Stimulated activated CD8-positive, alpha-beta memory T cell treated with anti-CD3 and anti-CD28 coated beads, Interleukin-4, amount 100 ng/mL, for 24 hours (primary cell): ENCODE measurements at places on chromosomes 7 and 10.

- DNase-seq = no peak
Measured at GRCh38 chr10:70494966-70495365, 16.4 kb downstream of the PALD1 start.

DNA sequence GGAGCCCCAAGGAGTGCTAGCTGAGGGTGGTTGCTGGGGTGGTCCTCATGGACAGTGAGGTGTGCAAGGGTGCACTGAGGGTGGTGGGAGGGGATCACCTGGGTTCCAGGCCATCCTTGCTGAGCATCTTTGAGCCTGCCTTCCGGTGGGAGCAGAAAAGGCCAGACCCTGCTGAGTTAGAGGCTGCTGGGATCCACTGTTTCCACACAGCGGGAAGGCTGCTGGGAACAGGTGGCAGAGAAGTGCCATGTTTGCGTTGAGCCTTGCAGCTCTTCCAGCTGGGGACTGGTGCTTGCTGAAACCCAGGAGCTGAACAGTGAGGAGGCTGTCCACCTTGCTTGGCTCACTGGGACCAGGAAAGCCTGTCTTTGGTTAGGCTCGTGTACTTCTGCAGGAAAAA, 34.9 kb downstream of the PRF1 start:
- DNase-seq = no peak

- no peak for DNase-seq
Measured at GRCh38 chr10:23051855-23052331, 43.5 kb upstream of the MSRB2 start.

GRCh38 chr10:21720090-21720489, 186.1 kb downstream of the MLLT10 start:
- no peak for DNase-seq

DNA sequence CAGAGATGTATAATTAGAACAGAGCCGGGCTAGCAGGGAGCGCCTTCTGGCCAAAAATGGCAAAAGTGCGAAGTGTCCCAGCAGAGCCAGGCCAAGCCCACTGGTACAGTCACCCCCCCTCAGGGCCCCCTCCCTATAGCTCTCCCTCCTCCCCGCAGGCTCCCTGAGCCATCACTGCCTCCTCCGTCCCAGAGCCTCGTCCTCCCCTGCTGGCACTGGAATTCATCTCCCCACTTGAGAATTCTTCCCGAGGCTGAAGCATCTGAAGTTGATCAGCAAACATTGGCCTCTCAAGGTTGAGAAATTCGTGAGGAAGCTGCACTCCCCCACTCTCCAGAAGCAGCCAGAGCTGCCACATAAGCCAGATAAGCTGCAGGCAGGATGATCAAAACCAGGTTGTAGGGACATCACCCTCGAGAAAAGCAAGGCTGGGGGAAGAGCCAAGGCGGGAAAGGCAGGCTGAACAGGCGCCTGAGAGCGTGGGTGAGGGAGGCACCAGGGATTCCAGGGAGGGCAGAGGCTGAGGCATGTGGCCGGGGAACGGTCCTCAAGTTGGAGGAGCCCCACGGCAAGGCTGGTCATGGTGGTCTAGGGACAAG, 23.4 kb downstream of the CAMK2G start:
- DNase-seq = no peak

DNA sequence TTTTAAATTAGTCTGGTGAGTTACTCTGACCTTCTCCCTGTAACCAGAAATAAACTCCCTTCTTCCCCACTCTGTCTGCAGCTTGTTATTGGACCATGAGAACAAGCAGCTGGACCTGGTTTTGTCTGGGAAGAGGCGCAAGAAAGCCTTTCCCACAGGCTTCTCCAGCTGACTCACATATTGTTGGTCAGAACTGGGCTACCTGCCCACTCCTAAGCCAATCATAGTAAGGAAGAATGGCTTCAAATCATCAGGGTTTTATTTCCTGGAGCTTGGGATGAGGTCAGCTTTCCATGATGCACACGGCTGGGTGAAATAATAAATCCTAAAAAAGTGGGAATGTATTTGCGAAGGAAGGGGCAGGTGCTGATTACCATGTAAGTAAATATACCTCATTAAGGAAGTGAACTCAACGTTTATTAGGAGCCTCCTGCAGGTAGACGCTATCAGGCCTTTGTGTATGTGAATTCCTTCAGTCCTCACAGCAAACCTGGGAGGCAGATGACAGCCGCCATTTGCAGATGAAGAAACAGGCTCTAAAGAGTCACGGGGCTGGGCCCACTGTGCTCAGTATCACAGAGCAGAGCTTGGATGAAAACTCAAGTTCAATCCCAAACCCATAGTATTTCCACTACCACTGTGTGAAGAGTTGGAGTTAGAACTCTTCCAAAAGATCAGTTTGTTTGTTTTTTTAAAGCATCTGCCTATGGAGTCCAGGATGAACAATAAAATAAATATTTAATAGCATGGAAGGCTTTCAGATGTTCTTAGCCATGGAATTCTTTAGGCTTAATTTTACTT, 32.8 kb downstream of the IL15RA start:
- no peak for DNase-seq

- no peak for DNase-seq
Measured at GRCh38 chr10:47025540-47026300, 114.5 kb downstream of the PTPN20 start.
